ENCODE measurements at places on chromosomes 3 and 15. TPM values are rescaled to one million over a fixed set of nuclear protein-coding genes. Genes with fewer than 3 reads are reported as not detected.

DNA sequence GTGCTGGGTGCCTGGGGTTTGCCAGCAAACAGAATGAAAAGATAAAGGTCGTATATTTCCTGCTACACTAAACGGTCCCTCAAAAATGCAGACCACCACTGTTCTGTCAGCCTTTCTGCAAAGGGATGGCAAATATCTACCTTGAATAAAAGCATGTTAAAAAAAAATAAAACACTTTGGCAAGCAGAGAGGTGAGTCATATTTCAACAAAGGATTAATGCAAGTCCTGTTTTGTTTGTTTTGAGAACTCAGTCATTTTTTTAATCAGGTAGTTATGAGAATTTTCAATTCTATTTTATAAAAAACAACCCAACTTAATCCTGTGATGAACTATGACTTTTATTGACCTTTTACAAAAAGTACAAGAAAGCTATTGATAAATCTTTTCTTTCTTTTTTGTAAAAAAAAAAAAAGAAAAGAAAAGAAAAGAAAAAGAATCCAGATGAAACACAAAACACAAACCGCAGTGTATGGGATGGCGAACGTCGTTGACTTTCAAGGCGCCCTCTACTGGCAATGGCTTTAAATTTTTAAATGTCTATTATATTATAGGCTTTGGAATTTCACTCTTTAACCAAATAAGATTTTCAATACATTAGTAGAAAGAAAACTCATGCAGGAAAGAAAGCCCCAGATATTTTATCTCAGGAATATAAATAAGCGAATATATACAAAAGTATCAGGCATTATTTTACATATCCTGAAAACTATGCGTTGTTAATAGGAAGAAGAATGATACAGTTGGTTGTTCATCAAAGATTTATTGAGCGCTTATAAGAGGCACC lies 87.8 kb downstream of the NCEH1 start:
- peak; percentile 78 for DNase-seq

IL17RE gene
- 4.7 TPM for total RNA-seq

TERC gene
- 544 TPM for total RNA-seq

DNA sequence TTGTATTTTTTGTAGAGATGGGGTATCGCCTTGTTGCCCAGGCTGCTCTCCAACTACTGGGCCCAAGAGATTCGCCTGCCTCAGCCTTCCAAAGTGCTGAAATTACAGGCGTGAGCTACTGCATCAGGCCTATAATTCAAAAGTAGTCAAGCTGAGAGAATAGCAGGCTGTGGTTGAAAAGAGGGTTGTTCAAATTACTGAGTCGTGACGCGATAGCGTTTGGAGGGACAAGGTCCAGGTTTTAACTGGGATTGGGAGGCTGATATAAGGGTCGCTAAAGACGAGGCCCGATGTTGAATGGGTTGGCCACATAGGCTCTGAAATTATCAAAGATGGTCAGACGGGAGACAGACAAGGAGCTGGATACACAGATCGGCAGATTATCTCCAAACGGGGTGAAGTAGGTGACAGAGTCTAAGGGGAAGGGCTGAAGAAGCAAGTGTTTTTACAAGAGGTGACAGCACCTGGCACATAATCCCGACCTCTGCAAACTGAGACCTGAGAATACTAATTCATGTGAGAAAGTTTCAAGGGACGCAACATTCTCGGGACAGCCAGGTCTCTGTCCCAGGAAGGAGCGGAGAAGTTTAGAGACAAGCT lies 759 bp upstream of the ARID3B start:
- peak; percentile 30 for DNase-seq

- no peak for DNase-seq
These were observed 423.8 kb downstream of the MECOM start for GRCh38 chr3:169239756-169240155.

- DNase-seq: no peak
These were observed 1061.2 kb downstream of the FHIT start for GRCh38 chr3:60190073-60190472.

DNA sequence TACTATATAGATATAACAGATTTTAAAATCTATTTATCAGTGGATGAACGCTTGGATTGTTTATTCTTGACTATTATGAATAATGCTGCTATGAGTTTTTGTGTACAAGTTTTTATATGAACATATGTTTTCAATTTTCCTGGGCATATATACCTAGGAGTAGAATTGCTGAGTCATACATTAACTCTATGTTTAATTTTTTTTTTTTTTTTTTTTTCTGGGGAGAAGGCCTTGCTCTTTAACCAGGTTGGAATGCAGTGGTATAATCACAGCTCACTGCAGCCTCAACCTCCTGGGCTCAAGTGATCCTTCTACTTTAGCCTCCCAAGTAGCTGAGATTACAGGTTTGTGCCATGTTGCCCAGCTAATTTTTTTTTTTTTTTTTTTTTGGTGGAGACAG lies 9.1 kb downstream of the CIDEC start:
- DNase-seq: peak; percentile 65

- DNase-seq: peak; percentile 47
These were observed 36.3 kb downstream of the SRGAP3 start for GRCh38 chr3:9213019-9213634.

- DNase-seq: no peak
These were observed 67.1 kb downstream of the PLOD2 start for GRCh38 chr3:146093896-146094295.

CXCR6 gene
- not detected for total RNA-seq

DNA sequence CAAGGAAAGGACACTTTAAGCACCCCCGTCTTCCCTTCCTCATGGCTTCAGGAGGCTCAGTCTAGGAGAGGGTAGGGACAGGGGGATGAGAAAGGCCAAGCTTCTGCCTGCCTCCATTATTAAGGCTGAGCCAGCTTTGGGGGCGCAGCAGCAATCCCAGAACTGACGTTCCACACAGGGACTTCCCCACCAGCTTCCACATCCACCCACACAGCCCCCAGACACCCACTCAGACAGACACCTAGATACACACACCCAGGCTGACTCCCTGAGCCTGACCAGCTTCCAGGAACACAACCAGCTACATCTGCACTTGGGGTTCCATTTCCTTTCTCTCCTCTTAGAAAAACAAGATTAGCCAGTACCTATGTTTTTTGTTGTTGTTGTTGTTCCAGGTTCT lies 4.7 kb downstream of the HCN4 start:
- no peak for DNase-seq

IMPG2 gene
- total RNA-seq: 0.17 TPM

DNA sequence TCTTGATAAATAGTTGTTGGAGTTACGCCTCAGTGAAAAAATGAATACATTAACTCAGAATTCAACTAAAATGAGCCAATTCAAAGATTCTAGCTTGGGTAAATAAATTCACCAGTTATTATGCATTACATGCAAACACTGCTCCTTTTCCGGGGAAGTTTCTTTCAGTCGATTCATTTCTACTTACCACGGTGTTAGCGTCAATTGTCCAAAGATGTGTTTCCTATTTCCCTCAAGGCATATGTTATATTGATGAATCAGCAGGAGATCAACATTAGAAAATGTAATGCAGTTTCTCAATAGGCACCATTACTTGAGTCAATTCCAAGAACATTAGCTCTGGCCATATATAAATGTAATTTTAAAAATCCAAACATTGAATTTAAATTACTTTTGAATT lies 517.7 kb downstream of the OTOL1 start:
- peak; percentile 82 for DNase-seq

DNA sequence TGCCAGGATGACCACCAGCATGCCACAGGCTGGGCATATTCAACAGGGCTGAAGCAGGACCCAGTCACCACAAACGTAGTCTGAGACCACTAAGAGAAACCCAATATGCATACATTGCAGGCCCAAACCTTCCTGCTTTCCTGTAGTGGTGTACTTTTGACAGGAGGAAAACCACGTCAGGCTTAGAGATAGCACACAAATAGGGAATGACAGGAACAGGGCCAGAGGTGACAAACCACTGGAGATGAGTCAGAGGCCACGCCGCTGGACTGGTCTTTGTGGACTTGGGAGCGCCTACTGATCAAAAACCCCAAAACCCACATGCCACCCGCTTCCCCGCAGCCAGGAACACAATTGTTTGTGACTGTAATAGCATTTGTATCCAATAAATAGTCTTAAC lies 3.6 kb upstream of the EFCAB12 start:
- no peak for DNase-seq

DNA sequence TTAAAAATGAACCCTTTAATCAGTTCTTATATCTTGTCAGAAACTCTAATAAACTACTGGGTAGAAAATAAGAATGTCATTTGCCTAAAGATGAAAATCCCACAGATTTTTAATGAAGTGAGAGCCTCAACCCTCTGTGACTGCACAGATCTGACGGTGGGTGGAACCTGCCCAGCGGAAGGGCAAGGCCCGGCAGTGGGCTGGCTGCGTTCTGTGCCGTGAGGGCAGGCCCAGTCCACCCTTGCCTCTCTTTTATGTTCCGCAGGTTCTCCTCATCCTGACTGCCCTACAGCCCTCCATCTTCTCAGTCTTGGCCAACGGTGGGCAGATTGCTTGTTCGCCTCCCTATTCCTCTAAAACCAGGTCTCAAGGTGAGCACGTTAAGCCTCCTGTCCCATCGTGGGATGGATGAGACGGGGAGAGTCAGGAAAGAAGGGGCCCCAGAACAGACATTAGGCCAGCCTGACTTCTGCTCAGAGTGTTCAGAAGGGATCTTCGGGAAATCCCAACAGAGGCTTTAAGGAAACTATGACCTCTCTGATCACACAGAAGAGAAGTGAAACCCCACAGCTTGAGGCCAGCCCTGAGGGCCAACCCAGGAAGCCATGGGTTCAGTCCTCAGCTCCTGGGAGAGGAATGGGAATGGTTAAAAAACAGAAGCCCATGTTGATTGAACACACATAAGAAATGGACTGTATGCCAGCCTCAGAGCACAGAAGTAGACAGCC lies 16.0 kb downstream of the SLC51A start:
- no peak for DNase-seq
